ENCODE measurements at places on chromosomes 5 and 9.

DNA sequence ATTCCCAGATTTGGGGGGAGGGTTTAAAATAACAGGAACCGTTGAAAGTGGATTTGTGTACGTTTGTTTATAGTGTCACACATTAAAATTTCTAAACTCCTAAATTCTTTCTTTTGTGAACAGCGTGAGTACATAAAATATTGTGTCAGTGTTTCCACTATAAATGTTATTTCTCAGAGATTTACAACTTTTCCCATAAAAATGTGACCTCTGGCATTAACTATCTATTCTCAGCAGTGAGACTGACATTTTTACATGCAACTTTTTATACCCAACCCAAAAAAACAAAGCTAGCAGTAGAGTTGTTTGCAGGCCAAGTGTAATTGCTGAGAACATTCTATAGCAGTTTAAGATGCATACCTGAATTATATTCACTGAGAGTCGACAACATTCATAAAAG lies 757.0 kb upstream of the ADAMTS16 start:
- no peak for DNase-seq

GRCh38 chr5:75668977-75669689 lies 48.1 kb downstream of the POC5 start:
- no peak for DNase-seq

GRCh38 chr5:124707520-124707919 lies 38.9 kb downstream of the ZNF608 start:
- no peak for DNase-seq

DNA sequence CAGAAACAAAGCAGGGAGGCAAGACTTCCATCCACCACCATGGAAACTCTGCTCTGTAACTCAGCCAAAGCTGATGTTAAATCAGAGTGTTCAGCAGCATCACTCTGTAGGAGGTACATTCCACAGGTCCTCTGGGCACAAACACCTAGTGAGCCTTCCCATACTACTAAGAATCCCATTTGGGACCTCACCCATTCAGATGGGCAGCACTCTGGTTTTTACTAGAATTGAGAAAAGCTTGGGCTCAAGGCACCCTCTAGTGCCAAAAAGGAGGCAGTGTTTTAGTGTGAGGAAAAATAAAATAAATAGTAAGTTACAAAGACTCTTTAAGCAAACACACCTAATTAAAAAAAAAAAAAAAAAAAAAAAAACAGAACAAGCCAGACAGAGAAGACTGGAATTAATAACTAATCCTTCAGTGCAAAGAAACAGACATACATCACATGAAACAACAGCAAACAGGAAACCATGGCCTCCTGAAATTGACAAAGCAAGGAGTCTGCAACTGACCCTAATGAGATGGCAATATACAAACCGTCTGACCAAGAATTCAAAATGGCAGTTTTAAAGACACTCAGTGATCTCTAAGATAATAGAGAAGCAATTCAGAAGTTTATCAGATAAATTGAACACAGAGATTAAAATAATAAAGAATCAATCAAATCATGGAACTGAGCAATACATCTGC lies 159.5 kb downstream of the GNA14 start:
- no peak for DNase-seq

GRCh38 chr9:16579872-16580432 lies 290.5 kb downstream of the BNC2 start:
- DNase-seq = no peak

DNA sequence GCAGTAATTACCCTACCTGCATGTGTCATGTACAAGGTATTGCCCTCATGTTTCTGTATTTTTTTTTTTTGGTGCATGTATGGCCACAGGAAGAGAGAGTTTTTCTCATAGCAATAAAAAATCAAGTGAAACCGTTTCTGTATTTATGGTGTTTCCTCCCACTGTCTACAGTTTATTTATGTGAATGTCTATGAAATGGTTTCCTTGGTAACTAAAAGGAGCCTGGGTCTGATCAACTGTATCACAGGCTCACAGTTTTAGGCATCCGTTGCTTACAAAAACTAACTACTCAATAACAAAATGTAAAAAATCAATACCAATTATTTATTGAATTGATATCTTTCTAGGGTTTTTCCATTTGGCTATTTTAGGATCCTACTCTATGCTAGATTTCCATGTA lies 464.4 kb downstream of the TAF11L14 start:
- DNase-seq = no peak

DNA sequence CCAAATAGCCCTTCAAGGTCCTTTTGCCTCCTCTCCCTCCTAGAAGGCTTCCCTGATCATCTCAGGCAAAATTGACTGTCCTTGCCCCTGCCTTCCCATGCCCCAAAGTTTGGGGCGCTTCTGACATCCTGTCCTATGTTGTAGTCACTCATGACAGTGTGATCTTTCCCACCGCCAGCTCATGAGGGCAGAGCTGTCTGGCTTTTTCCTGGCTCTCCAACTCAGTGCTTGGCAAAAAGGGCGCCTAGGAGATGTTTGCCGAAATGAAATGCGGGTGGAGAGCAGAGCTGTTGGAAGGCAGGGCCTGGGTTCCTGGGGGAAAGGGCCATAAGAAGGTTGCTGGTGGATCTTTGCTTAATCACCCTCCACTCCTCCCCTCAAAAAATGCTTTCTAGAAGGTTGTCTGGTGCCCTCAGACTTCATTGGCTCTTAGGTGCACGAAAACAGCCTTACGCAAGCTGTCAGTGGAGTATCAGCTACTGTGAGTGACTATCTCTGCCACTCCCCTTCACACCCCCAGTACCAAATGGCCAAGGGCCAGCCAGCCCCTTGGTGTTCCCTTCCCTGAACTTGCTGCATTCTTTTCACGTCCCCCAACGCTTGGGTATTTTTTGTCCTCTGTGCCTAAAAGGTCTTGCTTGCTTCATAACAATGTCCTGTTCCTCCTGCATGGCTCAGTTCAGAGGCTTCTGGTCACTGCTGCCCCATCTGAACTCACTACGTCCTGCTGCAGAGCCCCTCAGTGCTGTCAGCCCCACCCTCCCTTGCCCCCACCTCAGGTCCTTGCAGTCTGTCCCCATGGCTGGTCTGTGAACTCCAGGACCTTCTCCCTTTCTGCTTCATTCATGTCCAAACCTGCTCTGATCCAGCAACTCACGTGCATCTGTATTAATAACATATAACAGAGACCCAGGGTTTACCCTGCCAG lies 2.6 kb upstream of the SLC25A51 start:
- DNase-seq = no peak

- DNase-seq = no peak
These were observed 44.2 kb upstream of the TLX3 start for GRCh38 chr5:171264843-171265242.

- DNase-seq = no peak
These were observed 3.0 kb upstream of the CRB2 start for GRCh38 chr9:123353041-123353440.

- DNase-seq = no peak
These were observed 30.0 kb downstream of the BTF3 start for GRCh38 chr5:73528248-73528647.

DNA sequence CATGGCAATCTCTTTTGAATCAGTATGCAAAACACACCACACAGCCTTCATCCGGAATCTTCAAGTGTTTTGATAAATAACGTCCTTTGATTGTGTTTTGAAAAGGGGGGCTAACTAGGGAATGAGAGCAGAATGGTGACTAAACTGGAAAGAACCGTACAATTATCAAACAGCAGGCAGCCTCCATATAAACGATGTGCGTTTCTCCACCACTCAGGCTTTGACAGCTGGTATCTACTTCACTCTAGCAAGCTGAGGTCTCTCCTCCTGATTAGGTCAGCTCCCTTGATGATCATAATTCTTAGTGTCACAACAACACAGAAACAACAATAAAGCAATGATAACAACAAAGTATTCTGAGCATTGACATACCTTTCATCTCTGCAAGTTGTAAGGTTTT lies 465.9 kb downstream of the TUSC1 start:
- no peak for DNase-seq

DNA sequence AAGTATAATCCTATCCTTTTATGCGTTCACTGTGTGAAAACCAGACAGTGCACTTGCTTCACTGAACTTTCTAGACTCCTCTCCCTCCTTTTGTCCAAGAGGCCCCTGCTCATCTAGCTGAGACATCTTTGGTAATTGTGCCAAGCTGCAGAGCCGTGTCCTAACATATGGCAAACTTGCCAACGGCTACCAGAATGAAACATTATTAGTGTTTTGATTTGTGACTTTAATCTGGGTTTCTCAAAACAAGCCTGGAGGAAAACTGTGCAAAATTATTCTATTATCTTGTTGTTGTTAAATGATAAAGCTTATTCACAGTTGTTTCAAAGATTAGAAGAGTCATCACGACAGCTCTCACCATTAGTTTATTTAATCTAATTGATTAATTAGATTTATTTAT lies 79.0 kb upstream of the RETREG1 start:
- DNase-seq = no peak

- DNase-seq = no peak
These were observed 200.7 kb downstream of the SLC12A2 start for GRCh38 chr5:128284236-128284635.

DNA sequence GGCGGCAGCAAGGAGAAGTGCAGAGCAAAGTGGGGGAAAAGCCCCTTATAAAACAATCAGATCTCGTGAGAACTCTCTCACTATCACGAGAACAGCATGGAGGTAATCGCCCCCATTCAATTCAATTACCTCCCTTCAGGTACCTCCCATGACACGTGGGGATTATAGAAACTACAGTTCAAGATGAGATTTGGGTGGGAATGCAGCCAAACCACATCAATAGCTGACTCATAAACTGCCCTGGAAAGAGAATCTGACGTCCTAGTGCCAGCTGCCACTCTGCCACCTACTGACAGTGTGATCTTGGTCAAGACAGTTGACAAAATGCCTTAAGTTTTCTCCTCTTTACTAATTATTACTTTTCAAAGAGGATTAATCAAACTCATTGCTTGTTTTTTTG lies 128.3 kb downstream of the GPBP1 start:
- no peak for DNase-seq

DNA sequence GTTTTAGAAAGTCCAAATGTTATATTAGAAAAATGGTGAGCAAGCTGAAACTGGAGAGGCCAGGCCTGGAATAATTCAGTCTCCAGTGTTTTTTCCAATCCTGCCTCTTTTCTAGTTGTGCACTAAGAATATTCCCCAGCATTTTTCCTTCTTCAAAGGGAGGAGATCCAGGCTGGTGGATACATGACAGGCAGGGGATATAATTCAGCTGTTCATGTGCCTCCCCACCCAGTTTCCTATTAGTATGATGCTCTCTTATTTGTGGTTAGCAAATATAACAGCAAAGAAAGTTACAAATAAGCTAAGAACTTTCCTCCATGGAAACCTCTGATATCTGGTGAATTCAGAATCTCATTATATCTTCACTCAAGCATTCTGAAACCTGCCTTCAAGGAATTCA lies 216.4 kb downstream of the TARS1 start:
- no peak for DNase-seq

DNA sequence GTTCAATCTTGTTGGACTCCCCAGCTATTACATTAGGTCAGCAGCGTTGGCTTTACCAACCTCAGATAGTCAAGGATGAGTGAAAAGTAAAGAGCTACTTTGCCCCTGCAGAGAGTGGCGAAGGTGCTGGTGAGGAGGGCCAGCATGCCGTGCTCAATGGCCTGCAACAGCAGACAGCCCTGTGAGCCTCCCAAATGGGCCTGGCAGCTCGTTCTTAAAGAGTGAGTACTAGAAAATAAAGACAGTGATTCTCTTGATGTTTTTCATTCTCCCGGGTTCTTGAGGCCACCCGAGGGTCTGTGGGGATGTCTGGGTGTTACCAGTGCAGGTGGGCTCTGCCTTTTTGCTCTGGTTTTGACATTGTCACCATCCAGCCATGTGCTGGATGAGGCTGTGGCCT lies 16.2 kb downstream of the GADD45G start:
- DNase-seq = no peak

Data from amygdala (tissue), 56 donors.